ENCODE measurements at places on chromosomes 12 and 14. TPM values are rescaled to one million over a fixed set of nuclear protein-coding genes. Genes with fewer than 3 reads are reported as not detected.

TMED10 gene
- 309 TPM for total RNA-seq

PLEKHG3 gene
- 109 TPM for total RNA-seq

CYP27B1 gene
- 4.3 TPM for total RNA-seq

ADSS1 gene
- 3.4 TPM for total RNA-seq

BCAT1 gene
- 89.1 TPM for total RNA-seq

KCNMB4 gene
- 1.6 TPM for total RNA-seq

C12orf60 gene
- 4.9 TPM for total RNA-seq

KRT83 gene
- total RNA-seq, result not detected

EML5 gene
- total RNA-seq, result 1.1 TPM

DNA sequence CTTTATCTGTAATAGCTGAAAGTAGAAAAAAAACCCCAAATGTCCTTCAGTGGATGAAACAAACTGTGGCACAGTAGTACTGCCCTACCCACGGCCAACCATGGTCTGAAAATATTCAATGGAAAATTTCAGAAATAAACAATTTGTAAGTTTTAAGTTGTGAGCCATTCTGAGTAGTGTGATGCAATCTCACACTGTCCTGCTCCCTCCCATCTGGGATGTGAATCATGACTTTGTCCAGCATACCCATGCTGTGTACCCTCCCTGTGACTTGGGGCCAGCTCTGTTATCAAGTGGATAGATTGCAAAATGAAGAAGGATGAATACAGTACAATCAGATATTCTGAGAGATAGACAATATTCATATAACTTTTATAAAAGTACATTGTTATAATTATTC is 106.2 kb downstream of the SMOC1 start:
- DNase-seq, result no peak

DNA sequence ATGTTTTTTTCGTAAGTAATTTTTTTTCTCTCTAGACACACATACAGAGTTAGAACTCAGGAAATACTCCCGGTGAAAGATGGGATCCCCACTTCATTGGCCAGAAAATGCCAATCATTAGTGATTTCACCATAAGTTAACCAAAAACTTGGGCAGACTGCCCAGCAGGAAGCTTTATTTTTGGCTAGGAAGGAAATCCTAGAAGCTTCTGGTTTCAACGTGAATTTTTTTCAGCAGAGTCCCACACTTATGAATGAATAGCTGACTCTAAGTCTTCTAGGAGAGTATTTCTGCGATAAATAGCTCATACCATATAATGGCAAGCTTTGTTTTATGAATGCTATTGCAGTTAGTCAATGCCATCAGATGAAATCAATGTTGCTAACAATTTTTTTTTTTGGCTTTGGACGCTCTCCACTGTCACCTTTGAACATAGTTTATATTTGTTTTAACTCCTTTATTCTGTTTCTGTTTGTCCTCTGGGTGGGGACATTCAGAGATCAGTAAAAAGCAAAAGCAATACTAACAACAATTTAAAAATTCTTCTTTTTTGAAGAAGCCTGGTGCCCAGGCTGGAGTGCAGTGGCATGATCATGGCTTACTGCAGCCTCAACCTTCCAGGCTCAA is 9.5 kb downstream of the PPP1CC start:
- DNase-seq, result no peak

DNA sequence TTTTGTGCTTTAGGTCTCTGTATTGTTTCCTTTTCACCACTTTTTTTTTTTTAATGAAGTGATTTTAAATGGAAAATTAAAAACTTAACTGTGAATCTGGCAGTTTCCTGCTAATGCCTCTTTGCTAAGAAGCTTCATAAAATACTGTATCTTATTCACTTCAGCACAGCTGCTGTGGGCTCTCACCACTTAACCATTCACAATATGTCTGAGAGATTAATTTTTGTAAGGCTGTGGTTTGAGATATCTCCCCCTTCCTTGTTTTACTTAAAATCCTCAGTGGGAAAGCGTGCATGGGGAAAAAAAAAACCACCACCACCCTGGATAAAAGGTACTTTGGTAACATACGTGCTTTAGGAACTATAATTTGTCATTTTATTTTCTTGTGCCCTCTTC is 115.9 kb downstream of the ETV6 start:
- no peak for DNase-seq

DNA sequence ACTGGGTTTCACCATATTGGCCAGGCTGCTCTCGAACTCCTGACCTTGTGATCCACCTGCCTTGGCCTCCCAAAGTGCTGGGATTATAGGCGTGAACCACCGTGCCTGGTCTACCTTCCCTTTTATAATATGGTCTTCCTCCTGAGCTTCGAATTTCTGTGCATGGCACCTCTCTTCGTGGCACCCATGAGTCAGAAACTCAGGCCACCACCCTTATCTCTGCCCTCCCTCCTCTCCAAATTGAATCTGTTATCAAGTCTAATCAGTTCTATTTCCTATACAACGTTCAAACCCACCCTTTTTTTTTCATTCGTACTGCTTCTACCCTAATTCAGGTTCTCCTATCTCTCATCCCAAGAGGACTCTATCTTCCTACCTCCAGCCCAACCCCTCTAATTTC is 5.0 kb upstream of the TINF2 start:
- DNase-seq, result no peak

GRCh38 chr12:40209886-40210285 is 14.9 kb upstream of the LRRK2 start:
- no peak for DNase-seq

DNA sequence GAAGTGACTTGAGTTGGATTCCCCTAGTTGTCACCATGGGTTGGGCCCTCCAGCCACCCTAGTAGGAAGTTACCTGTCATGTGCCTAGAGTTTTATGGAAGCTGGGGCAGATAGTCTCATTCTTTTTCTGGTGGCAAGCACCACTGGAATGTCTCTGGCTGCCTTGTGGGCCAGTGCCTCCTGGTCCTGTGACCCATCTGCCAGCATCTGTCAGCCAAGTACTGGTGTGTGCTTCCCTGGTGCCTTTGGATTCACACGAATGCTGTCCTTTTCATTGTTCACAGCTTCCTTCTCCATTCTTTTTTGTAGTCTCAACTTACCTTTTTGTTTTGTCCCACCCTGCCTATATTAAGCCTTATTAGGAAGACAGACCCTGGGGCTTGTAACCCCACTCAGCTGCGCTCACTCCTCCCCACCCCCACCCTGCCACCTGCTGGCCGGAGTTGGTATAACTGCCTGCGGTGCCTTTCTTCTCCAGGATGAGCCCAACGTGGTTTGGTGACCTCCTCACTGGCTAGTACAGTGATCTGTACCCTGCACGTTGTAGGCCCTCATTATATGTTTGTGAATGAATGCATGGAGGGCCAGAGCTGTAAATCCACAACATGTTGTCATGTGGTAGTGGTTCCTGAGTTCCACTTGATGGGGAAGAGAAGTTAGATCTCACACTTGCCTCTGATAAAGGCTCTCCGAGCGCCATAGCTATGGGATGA is 125.7 kb downstream of the TSPAN9 start:
- DNase-seq, result no peak

DNA sequence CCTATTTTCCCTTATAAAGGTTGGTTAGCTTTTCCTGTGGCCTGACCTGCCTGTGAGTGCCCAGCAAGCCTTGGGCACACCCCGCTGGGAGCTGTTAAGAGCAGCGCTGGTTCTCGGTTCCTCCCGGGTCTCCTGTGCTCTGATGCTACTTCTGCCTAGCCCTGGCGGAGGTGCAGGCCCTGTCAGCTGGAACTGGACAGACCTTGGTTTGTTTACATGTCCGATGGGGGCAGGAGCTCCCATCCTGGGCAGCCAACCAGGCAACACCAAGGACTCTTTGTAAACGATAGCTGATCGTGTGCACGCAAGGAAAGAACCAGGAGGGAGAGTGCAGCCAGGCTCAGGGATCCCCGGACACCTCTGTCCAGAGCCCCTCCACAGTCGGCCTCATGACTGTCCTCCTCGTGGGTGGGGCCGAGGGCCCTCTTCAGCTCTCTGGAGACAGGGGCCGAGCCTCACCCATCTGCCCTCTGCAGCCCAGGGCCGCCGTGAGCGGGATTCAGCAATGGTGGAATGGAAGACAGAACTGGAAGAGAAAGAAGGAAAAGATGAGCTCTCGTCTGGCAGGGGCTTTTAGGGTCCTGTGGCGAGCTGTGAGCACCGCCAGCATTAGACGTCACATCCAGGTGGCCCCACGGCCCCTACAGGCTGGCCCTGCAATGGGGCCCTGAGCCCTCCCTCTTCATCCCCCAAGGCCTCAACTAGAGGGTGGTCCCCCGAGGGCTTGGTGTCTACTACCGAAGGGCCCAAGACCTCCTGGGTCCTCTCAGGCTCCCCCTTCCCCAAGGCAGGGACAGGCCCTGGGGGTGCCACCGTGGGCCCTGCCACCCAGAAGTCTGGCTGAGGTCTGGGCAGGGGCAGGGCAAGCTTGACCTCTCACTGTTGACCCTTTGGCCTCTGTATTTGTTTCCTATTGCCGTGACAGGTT is 12.3 kb downstream of the TNFAIP2 start:
- no peak for DNase-seq

- no peak for DNase-seq
These were observed 4.3 kb upstream of the STRN3 start for GRCh38 chr14:31030469-31030868.

DNA sequence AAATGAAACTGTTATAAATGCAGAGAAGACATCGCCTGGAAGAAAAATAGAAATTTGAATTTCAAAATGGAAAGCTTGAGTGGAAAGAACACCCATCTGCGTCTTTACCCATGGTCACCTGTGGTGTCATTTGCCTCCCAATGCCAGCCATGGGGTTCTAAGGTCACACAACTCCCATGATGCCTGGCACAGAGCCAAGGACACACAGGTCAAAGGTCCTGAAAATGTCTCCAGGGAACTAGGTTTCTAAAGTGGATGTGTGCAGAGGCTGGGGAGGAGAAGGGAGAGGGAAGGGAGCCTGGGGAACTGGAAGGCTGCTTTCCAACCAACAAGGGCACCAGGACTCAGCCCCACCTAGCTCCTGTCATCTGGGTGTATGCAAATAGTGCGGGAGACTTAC is 724.0 kb upstream of the TMEM132C start:
- DNase-seq, result no peak

- DNase-seq, result no peak
These were observed 5.4 kb upstream of the TAS2R46 start for GRCh38 chr12:11067514-11067913.

GRCh38 chr14:39316830-39317553 is 83.3 kb downstream of the MIA2 start:
- no peak for DNase-seq

DNA sequence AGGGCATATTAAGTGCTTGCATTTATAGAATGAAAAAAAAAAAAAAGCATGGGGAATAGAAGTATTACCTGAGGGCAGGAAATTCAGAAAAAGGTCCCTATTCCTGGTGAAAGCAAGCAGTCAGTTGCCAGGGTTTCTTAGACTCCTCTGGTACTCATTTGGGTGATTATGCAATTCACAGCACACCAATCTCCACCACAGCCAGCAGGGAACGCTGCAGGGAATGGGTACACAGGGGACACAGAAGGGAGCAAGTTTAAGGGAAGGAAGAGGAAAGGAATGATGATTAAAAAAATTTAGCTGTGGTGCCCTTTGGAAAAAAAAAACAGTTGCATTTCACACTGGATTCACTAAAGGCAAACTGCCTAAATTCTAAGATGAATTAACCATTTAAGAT is 14.2 kb downstream of the BLTP3B start:
- DNase-seq, result no peak

DNA sequence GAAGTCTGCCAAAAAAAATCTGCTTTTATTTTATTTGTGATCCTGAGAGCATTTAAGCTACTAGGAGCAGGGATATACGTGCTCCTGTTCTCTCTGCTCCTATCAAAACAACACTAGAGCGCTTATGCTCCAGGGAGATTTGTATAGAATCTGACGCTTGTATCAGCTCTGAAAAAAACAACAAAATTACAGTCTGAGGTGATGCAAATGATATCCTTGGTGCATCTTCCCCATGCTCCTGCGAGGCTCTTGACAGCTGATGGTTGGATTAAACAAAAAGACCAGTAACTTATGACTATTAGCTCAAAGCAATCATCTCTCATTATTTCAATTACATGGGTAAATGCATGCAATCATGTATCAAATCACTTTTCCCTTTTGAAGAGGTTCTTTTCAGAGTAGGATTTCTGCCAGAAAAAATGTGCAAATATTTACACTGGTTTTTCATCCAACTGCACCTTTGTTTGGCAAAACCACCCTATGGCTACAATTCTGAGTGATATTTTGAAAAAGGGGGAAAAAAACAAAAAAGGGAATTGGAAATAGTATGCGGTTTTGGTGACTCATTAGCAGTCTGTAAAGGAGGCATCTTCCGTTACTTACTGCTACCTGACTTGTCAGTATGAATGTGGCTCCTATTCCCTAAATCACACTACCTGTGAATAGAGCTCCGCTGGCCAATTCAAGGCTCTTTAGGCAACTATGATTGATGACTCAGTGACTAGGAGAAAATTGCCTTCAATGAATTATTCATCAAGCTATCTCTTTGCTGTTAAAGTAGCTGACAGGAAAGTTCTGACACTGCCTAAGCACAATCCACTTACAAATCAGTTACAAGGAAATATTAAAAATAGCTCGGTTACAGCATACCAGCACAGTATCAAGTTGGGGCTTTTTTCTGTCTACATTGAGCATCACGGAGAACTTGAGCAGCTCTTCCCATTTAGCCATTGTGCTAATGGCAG is 450.0 kb downstream of the FOXG1 start:
- DNase-seq, result no peak

- DNase-seq, result no peak
These were observed 129.2 kb upstream of the ARHGAP5 start for GRCh38 chr14:31947680-31948595.

DNA sequence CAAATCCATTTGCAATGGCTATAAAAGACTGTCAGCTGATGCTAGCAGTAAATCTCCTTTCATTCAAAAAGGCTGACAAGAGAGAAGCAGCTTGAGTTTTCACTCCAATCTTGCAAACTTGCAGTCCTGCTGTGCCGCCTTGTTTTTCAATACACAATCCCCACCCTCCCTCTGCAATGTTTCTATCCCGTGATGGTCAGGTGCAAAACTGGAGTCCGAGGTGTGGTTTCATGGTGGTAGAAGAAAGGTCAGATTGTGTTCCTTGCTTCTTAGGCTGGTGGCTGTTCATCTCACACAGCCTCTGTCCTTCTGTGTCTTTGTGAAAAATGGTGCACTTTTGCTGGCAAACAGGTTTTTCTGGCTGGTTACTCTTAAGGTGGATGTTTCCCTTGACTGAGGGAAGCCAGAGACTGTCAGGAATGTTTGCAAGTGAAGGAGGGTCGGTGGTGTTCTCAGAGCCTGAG is 27.7 kb upstream of the TBX3 start:
- no peak for DNase-seq

GRCh38 chr14:20603813-20604690 is 12.9 kb upstream of the RNASE12 start:
- DNase-seq, result no peak

GRCh38 chr12:122422730-122423257 is 325 bp upstream of the CLIP1 start:
- DNase-seq, result no peak
